ENCODE measurements at places on chromosomes 2 and 18.

DNA sequence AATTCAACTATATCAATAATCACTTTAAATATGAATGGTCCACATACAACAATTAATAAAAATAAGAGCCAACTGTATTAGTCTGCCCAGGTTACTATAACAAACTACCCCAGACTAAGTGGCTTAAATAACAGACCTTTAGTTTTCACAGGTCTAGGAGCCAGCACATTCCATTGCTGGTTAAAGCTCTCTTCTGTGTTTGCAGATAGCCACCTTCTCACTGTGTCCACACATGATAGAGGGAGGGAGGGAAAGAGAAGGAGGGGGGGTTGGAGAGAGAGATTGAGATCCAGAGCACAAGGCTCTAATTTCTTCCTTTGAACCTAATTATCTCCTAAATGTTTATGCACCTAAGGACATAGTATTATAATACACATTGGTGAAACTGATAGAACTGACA, 267.8 kb upstream of the NXPH2 start:
- DNase-seq, result no peak

DNA sequence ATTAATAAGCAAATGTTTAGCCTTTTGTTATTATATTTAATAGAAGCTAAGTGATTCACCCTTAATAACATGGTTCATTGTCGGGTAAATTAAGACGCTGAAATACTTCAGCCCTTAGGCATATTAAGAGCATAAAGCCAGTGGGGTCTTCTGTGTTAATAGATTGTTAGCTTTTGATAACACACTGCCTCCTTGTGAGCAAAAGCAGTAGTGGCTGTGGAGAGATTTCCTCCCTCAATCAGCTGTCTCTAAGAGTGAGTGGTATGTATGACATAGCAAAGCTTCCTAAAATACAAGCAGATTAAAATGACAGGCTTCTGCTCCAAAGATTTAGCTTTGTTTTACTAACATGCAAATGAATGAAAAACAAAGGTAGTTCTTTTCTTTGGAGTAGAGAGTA, 143.7 kb upstream of the SYT4 start:
- DNase-seq, result no peak

DNA sequence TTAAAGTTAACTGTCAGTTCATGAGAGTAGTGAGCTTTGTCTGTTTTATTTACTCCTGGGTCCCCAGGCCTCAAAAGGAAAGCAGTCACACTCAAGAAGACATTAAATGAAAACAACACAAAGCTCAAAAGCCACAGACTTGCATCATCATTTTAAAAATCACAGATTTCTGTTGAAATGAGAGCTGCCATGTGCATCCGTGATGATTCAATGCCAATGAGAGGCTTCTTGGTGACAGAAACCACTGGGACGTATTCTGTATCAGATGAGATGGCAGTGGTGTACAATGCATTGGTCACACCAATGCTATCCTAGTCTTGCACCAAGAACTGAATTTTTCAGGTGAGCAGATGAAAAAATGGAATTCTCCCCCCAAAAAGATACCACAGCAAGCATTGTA, 204.8 kb downstream of the ANAPC1 start:
- DNase-seq, result no peak

DNA sequence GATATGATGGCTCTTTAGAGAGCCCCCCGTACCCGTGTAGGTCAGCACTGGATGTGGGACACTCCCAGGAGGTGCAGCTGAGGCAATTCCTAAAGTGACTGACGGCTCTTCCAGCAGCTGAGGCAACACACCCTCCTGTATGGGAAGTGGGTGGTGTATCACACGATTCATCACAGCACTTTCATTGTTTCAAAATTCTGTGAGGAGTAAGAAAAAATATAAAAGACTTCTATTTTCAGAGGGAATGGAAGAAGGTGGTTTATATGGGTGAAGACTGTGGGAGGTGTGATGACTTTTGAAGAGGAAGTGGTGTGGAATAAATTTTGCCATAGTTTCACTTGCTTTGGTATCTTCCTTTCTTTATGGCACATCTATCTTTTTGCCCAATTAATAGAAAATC, 22.3 kb downstream of the QPCT start:
- no peak for DNase-seq

GRCh38 chr2:121237336-121237979, 47.5 kb downstream of the TFCP2L1 start:
- no peak for DNase-seq

GRCh38 chr2:137939026-137939425, 25.2 kb upstream of the HNMT start:
- DNase-seq, result no peak

- DNase-seq, result peak; percentile 31
These were observed 109.8 kb downstream of the AP1S3 start for GRCh38 chr2:223727562-223727961.

- peak; percentile 14 for DNase-seq
These were observed 96.6 kb upstream of the CABLES1 start for GRCh38 chr18:23038712-23039111.

- DNase-seq, result no peak
These were observed 91.3 kb downstream of the MEIS1 start for GRCh38 chr2:66526180-66526579.

GRCh38 chr2:165682546-165682945, 111.5 kb downstream of the GALNT3 start:
- DNase-seq, result no peak
